Mucosa of descending colon (tissue), 3 donors: ENCODE measurements at places on chromosomes 7 and 10.

DNA sequence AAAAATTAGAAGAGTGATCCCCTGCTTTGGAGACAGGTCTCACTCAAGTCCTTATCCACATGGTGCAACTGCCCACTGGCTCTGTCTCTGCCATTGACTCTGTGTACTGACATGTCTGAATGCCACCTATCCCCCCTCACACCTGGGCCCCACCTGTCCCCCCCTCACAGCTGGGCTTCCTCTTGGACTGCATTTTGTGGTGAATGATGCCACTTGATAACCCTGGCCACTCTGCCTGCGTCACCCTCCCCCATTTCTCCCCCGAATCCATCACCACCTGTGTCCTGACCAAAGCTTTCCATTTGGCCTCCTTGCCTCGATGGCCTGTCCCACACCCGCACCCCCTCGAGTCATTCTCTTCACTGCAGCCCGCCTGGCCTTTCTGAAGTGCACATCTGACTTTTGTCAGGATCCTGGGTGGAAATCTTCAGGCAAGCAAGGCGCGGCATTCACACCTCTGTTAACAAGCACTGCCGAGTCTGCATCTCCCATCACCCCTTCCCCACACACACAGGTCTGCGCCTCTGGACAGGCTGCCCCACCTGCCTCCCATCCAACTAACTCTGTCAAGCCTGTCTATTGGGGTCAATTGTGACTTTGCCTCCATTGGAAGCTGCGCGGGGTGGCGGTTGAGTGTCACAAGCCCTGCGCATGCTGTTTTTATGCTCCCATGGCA, 175.3 kb upstream of the KLF14 start:
- DNase-seq = no peak

- no peak for DNase-seq
Observed at GRCh38 chr7:71784781-71785180, 627.4 kb downstream of the CALN1 start.

GRCh38 chr10:89889606-89890005, 188.2 kb downstream of the KIF20B start:
- no peak for DNase-seq

DNA sequence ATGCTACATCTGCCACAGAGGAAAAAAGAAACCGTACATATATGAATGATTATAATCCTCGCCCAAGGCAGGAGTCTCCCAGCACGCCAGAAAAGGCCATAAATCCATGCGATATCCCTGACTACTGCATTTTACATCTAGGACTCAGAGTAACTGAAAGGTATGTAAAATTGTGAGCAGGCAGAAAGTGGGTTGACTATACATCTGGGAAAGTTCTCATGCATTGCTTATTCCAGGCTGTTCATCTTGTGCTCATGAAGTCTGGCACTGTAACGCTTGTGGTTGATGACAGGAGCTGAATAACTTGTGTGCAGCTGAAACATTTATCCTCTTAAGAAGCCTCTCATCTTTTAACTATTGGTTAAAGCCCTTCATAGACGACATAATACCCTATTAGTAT, 193.4 kb upstream of the STEAP4 start:
- DNase-seq = no peak

- DNase-seq = peak; percentile 65
Observed at GRCh38 chr7:142535123-142535779, 214.0 kb upstream of the PRSS1 start.

DNA sequence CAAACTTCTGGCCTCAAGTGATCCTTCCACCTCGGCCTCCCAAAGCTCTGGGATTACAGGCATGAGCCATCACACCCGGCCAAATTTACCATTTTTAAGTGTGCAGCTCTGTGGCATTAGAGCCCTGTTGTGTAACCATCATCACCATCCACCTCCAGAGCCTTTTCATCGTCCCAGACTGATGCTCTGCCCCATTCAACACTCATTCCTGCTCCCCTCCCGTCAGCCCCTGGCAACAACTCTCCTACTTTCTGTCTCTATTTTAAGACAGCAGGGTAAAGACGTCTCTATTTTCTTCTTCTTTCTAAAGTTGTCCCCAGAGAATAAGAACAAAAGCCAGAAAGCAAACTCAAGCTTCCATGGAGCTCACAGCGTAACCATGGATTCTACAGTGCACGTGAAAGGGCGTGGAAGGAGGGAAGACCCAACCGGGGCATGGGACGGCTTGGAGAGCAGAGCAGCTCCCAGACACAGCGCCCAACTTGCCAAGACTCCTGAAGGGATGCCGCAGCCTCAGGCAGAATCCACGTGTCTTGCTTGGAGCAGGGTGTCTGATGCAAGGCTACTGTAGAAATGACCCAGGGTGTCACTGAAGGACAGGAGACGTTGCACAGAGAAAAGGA, 42.7 kb upstream of the PITRM1 start:
- DNase-seq = no peak

- no peak for DNase-seq
Observed at GRCh38 chr7:35498416-35498815, 196.5 kb downstream of the HERPUD2 start.

GRCh38 chr7:70190281-70190680, 592.0 kb downstream of the AUTS2 start:
- no peak for DNase-seq

DNA sequence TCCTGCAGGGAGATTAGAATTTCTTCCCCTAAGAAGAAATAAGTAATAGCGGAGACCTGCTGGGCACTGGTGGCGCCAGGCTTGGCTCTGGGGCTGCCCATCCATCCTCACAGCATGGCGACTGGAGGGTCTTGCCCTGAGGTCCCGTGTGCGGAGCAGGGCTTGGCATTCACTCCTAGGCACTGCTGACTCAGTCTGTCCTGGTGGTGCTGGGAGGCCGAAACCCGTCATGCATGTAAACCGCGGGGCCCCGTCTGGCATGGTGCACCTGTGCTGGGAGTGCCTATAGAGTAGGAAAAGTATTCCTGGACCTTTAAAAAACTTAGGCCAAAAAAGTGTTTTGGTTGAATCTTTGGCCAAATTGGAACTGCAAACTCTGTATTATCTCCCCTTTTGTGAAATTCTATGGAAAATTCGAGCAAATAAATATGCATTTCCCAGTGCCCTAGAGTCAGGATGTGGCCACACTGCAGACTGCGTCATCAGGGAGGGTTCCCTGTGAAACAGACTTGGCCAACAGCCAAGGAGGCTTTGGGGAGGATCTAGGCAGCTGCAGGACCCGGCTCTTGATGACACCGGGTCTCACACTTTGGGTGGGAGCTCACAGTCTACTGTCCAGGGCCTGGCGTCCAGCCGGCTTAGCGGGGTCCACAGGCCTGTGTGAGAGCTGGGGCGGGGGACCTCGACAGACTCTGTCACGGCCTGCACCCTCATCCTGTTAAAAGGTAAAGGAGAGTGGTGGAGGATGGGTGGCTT, 122.3 kb downstream of the VIPR2 start:
- peak; percentile 49 for DNase-seq

DNA sequence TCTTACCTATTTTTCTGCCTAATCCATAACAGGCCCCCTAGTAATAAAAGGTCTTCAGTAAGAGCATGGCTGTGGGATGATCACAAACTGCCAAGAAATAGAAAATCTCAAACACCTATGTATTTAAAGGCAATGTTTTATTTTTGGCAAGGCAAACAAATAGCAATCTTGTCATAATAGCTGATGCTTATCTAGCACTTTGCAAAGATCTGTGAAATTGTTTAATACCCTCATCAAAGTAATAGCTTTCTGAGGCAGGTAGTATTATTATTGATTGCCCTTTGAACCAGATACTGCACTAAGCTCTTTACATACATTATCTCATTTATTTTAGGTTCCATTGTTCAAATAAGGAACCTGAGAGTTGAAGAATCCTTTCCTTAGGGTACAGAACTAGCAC, 1.6 kb upstream of the CADPS2 start:
- DNase-seq = no peak

DNA sequence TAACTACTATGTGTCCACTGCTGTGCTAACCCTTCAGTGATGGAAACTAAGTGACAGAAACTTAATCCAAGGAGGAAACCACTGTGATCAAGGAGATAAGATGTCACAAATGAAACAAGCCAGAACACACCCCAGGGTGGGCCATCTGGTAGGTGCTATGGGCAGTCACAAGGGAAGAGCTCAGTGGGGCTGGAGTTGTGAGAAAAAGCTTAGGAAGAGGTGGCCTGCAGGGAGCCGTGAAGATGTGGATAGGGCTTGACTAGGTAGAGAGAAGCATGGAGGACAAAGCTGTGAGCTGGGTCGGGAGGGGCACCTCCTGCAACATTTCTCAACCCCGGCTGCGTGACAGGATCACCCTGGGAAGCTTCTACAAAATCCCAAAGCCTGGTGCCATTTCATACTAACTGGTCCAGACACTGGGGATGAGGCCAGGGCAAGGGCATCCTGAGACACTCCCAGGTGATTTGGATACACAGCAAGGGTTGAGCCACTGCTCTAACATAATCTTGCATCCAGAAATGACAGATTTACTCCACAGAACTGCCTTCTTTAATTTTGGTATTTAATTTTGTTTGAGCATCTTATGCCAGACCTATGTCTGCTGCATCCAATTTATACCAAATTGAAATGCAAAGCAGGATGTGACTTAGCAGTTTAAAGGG, 69.3 kb downstream of the OSBPL3 start:
- no peak for DNase-seq

DNA sequence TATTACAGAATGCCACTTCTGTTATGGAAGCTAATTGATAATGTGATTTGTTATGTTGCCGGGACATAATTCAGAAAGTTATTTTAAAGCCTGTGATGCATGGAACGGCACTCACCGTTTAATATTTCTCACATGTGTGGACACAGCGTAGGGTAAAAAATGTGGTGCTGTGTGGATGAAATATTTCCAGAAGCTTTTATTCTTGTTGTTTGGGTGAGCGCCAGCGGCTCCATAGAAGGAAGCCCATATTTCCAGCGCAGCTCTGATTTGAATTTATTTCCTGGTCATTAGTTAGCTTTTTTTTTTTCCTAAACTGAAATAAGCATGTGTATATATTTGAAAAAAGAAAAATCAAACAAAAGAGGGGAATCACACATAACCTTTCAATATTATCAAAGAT, 20.2 kb upstream of the NKX6-2 start:
- DNase-seq = no peak

GRCh38 chr10:28677888-28678686, 766 bp downstream of the BAMBI start:
- peak; percentile 54 for DNase-seq

DNA sequence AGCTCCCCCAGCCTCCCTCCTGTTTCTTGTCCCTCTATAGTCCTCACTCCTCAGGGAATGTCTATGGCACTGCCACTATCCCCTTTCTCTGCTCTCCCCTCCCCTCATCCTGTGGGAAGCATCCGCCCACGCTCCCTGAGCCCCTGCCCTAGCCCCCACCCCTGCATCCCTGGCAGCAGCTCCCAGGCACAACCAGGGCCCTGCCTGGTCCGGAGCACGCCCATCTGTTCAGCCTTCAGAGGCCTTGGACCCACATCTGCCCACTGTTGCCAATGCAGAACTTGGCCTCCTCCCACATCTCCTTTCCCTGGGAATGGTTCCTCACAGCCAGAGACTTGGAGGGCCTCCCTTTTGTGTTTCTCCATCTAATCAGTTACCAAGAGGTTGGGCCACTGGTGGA, 20.4 kb upstream of the TBRG4 start:
- no peak for DNase-seq

DNA sequence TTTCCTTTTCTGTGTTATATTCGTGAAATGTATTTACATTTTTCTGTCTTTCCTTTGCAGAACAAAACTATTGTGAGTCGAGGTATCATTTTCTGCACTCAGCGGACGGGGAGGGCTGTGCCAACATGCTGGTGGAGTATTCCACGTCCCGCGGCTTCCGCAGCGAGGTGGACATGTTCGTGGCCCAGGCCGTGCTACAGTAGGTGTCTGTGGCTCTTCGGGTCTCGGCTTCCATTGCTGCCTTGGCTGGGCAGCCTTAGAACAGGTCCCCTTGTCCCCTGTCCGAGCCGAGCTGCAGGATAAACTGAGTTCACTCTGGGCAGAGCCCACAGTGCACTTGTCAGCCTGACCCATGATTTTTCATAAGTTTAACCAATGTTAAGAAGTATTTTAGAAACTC, 14.5 kb downstream of the GET4 start:
- DNase-seq = no peak

GRCh38 chr10:113381981-113382509, 170.8 kb upstream of the HABP2 start:
- no peak for DNase-seq

DNA sequence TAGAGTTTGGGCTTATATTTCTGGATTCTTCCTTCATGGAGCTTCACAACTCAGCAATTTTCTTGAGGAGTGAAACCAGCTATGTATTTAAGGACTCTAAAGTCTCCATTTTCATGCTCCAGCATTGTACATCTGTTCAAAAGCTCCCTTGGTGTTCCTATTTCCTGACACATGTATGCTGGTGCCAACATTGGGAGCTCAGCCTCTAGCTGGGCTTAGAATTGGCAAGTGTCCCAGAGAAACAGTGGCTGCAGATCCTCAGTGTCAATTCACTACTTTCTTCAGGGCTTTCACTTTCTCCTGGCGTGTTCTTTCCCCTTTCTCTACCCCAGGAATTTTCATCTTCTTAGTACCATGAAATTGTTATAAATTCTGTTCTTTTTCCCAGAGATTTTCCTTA, 103.1 kb downstream of the ZNF467 start:
- DNase-seq = no peak

DNA sequence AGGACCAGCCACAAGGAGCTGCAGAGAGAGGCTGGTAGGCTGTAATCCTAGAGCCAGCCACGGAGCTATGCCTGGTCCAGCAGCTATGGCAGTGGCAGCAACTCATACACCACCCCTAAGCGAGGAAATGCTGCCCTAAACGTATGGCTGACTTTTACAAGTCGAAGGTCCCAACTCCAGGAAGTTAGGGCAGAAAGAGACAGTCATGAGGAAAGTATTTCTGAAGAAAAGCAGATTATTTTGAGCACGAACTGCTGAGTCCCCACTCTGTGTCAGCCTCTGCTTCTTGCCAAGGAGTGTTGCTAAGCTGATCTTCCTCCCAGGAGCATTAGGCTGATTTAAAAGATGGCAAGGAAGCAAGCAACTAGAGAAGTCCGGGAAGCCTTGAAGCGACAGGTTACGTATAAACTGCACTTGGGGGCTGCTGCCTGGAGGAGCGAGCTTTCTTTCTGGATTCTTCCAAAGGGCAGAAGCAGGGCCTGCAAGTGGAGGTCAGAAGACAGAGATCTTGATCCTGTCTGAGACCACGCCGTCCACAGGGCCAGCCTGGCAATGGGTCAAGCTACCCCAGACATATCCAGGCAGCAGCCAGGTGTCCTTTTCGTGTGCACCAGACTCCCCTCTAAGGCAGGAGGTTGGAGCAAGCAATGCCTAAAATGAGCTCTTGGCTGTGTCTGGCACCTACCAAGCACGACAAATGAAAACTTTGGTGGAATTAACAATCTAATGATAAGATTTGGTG, 39.4 kb downstream of the PLXNA4 start:
- DNase-seq = no peak

GRCh38 chr7:74412056-74412455, 41.6 kb upstream of the GTF2IRD1 start:
- no peak for DNase-seq

DNA sequence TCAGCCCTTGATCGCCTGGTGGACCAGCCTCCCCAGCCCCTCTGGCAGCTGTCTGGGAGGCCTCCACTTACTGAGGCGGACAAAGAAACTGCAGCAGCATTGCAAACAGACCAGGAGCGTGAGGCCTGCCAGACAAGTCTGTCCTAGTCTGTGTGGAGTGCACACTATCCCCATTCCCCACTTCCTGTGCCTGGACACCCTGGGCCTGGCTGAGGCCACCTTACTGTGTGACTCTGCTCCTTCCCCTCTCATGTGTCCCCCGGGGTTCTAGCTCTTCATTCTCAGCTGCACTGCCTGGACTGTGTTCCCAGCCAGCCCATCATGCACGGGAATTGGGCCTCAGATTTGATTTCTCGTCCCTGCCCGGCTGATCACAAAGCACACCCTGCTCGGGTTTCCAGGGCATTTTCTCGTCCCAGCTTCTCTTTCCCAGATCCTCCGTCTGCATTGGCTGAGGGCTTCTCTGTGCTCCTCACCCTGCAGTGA, 16.7 kb upstream of the C10orf90 start:
- no peak for DNase-seq
